ENCODE measurements at places on chromosomes 13 and 19. TPM values are rescaled to one million over a fixed set of nuclear protein-coding genes. Genes with fewer than 3 reads are reported as not detected.

DNA sequence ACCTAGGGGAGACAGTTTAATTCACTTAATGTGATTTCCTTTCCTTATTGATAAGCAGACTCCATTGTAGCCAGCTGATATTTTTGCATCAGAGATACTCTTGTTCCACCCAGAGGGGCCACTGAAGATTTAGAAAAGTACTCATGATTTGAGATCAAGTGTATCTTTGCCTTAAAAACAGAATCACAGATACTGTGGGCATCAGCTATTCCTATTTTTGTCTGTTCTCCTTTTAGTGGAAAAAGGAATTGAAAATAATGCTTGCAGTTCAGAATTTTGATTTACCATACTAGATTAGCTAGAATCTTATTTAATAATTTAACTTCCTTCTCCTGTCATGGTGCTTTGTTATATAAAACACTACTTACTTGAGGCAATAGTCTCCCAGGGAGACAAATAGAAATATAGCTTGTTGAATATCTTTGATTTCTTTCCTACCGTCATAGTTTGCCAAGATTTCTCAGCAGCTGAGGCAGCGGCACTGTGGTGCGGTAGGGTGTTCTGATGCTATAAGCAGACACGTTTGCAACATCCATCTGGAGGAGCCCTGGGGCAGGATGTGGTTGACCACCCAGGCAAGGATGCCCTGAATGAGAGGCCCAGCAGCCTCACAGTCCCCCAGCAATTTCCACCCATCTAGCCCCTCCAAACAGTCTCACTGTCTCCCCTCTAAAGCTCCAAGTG, 47.0 kb upstream of the RAP2A start:
- no peak for DNase-seq

DNA sequence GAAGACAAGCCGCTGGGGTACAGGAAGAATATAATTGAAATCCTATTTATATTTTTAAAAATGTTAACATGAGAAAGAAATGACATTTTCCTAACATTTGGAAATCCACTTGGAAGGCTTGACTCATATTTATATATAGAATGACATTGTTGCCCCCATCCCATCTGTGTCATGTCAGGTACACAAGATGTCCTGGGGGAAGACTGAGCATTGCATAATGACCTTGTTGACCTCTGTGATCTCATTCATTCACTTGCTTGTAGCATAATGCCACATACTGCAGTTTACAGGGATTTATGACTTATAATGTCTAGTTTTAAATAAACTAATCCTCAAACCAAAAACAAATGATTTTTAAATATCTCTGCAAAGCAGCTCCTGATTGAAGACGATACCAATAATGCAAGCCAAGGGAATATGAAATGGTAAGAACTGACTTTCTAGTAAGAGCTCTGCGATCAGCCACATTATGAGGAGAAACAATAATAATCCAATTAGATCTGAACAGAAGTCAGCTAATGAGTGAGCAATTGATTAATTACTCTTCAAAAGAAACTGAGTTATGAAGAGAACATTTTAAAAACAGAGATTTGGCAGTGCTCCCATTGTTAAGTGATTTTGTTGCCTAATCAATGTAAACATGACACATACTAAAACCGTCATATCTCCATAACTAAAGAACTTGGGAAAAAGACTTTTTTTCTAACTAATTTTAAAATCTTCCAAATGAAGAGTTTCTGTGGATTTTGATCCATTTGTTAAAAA, 21.2 kb upstream of the VWA8 start:
- DNase-seq: no peak

DNA sequence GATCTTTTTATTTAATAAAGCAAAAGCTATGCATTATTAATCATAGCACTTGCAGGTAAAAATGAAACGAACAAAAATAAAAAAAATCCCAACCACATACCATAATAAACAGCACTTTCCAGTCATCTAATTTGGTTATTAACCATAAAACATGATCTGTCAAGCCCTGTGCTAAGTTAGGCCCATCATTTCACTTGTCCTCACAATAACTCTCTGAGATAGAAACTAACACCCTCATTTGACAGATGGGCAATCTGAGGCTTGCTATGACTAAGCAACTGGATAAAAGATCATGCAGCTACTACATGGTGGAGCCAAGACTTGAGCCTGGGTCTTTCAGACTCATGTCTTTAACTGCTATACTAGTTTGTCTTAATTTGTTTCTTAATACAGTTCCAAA, 21.8 kb downstream of the PROSER1 start:
- DNase-seq: no peak

DNA sequence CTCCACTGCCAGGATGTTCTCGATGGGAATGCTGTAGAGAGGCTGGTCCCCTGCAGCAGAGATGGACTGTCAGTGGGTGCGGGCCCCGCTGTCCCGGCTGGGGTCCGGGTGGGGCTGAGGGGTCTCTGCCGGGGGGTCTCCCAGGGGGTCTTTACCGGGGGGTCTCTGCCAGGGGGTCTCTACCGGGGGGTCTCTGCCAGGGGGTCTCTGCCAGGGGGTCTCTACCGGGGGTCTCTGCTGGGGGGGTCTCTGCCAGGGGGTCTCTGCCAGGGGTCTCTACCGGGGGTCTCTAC, 25.7 kb upstream of the C13orf46 start:
- no peak for DNase-seq

The UQCRFS1 gene
- 43.0 TPM for total RNA-seq

DNA sequence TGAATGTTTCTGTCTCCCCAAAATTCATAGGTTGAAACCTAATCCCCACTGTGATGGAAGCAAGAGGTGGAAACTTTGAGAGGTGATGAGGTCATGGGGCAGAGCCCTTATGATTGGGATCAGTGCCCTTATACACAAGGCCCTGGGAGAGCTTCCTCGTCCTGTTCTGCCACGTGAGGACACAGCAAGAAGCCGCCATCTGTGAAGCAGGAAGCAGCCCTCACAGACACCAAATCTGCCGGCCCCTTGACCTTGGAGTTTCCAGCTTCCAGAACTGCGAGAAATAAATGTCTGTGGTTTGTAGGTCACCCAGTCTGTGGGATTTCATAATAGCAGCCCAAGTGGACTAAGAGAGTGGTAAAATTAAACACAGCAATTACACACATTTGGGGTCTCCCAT, 737.4 kb downstream of the UQCRFS1 start:
- no peak for DNase-seq

GRCh38 chr19:1116726-1117581, 13.2 kb downstream of the GPX4 start:
- DNase-seq: no peak

DNA sequence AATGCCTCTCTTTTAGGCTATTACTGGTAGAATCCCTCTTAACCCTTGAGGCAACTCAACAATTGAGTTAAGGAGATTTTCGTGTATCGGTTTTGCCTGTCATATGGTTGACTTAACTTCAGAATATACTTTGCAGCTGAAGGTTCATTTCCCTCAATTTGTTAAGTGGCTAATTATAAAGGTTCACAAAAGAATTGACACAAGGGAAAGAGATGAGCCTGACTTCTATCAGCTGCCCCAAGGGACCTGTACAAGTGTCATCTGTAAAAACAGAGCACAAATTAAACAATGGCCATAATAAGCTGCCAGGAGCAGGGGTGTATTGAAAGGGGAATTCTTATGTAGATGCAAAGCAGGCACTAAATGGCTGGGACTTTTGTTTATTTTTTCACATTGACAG, 334.8 kb upstream of the OBI1 start:
- DNase-seq: no peak

DNA sequence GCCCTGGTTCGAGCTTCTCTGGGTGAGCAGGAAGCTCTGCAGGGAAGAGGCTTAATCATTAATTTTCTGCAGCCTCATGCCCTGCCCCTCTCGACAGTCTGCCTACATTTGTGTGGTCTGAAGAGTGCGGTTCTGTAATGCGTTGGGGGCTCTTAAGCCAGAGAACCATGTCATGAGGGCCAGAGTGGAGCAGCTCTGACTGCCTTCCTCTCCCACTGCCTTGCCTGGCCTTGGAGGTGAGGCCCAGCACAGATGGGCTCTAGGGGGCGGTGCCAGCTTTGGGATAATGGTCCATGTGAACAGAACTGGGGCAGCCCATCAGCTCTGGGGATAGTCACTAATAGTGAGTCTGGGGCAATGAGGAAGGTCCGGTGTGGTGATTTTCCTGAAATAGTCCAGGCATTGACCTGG, 5.7 kb downstream of the FGF9 start:
- no peak for DNase-seq

GRCh38 chr19:57057036-57057686, 62.6 kb upstream of the USP29 start:
- no peak for DNase-seq

GRCh38 chr13:81917810-81918209, 1576.9 kb upstream of the SPRY2 start:
- DNase-seq: no peak

The KCTD12 gene
- total RNA-seq: 154 TPM

DNA sequence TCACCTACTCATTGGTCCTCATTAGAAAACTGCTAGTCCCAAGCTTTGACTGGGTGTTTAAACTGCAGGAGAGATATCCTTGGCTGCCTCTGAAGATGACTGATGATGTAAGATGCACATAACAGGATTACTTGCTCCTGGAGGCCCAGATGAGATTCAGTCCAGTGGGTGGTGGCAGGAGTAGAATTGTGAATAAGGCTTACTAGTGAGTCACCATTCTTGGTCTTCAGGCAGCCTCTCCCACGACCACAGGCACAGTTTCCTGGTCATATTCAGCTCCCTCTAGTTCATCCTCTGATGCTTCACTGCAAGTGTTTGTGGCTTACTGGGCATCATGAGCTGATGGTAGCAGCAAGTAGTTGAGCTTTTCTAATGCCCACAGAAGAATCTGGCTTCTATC, 12.1 kb downstream of the SERTM1 start:
- DNase-seq: no peak

The CBARP gene
- total RNA-seq: 10.8 TPM

The CEACAM8 gene
- total RNA-seq: not detected

GRCh38 chr19:49904136-49904535, 7.4 kb upstream of the IL4I1 start:
- no peak for DNase-seq

The CHST8 gene
- 5.7 TPM for total RNA-seq

The INSL3 gene
- not detected for total RNA-seq

DNA sequence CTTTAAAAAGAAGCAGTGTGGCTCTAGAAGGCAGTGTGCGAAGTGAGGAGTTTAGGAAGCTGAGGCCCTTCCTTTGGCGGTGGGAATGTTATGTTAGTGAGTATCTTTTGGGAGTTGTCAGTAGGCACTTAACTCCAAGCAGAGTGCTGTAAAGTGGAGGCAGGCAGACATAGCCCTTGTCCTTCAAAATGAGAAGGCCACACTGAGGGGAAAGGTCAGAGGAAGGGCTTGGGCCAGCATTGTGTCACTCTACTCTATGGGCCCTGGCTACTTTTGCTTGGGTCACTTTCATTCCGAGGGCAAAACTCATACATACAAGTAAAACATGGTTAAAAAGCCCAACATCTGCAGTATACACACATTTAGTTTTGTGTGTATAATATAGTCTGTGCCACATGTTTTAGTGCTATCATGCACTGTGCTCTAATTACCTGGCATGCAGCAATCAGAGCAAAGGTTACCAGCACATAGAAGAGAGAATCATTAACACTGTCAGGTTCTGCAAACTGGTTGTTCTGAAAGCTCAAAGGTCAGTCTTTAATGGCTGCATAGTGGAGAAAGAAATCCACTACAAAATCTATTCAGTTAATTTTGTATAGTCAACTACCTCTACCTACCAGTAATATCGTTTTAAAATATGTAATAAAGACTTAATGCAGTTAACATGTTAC, 64.4 kb downstream of the WASF3 start:
- no peak for DNase-seq

DNA sequence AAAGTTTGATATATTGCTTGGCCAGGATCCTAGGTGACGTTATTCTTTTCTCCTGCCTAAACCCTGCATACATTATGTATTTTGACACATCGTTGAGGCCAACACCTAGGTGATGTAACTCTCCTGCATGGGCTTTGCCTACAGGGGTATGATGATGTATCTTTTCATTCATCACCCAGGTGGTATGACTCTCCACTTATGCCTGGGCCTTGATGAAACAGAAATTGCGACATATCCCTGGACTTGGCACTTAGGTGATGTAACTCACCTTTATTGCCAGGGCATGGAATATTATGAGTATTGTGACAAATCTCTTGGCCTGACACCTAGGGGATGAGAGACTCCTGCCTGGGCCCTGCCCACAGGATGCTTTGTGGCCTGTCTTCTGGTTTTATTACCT, 18.5 kb upstream of the ZNF681 start:
- no peak for DNase-seq

DNA sequence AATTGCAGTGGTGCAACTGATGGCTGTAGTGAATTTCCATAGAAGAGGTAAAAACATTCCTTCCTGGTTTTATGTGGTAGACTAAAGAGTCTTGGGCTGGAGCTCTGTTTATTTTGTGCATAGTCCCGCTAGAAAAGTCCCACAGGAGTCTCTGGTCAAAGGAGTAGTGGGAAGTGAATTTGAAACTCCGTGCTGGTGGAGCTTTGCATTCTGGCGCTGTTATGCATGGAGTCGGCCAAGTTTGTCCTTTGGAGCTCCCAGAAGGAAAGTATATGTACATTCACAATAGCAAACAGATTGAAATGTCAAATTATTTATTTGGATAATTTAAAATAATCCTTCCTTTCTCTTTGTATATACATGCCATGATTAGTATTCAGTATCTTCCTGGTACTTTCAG, 296.5 kb downstream of the LMO7 start:
- DNase-seq: no peak

The PRRG2 gene
- total RNA-seq: 5.1 TPM

The MYADM gene
- 73.5 TPM for total RNA-seq

GRCh38 chr13:39196965-39197646, 158.8 kb downstream of the NHLRC3 start:
- no peak for DNase-seq

- DNase-seq: no peak
Observed at GRCh38 chr19:55526216-55527196, 10.4 kb downstream of the SBK2 start.

The ZNF285 gene
- 10.4 TPM for total RNA-seq

DNA sequence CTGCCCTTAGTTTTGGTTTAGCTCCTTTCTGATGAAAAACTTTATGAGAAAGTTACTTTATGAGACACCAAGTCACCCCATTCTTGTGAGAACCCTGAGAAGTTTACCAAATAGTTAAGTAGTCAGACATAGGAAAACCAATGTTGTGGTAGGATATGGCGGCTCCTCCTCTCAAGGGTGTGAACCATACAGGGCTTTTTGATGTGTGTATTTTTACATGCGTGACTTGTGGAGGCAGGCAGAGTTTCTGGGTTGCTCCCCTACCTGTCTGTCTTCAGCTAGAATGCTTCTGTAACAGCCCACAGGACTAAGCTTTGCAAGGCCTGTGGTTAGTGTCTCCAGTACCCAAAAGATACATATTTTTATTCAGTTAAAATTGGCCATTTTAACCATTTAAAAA, 18.3 kb downstream of the UBAC2 start:
- DNase-seq: no peak

DNA sequence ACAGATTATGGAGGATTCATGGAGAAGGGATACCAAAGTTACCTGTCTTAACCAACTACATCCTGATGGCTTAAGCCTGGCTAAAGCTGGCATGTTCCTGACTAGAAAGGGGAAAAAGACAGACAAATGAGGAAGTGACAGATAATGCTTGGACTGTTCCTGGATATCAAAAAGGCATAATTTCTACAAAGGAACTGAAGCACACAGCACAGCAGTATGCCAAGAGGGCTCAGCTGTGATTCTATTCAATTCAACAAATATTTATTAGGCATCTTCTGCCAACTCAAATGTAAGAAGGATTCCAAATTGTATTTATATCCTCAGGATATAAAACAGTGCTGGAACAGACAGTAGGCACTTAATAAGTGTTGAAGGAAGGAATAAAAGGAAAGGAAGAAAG, 59.5 kb downstream of the KLF12 start:
- DNase-seq: no peak

- DNase-seq: no peak
Observed at GRCh38 chr13:23861310-23861709, 27.9 kb downstream of the MIPEP start.

- DNase-seq: no peak
Observed at GRCh38 chr13:109036078-109036780, 406.8 kb downstream of the MYO16 start.

All from type B pancreatic cell (in vitro differentiated cells).